Central memory CD4-positive, alpha-beta T cell (primary cell): ENCODE measurements at places on chromosomes 7 and 10.
A peak's percentile ranks its signal among the peaks of the same experiment; 100 is the strongest.

DNA sequence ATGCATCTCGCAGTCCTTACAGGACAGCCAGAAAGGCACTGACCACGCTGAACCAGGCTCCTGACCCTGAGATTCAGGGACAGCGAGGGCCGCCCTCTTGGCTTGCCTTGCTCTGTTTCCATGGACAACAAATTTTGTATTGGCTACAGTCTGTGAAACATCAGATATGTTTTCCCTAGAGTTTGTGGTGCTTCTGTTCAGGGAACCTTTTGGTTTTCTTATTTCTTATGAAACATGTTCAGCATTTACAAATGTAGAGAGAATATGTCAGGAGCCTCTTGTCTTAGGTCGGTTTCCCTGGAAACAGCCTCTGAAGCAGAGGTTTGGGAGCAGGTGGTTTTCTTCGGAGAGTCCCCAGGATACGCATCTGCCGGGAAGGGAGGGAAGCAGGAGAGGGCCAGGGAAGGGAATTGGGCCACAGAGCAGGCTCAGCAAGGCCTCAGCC lies 260.1 kb downstream of the CCDC3 start:
- no peak for DNase-seq

GRCh38 chr10:77301305-77301730 lies 336.3 kb downstream of the KCNMA1 start:
- no peak for DNase-seq

- peak; percentile 73 for DNase-seq
These were observed 167.1 kb upstream of the ADO start for GRCh38 chr10:62637249-62638061.

GRCh38 chr10:20768843-20769242 lies 128.3 kb downstream of the NEBL start:
- DNase-seq, result no peak

- DNase-seq, result no peak
These were observed 356.2 kb downstream of the GLRX3 start for GRCh38 chr10:130492266-130492934.

DNA sequence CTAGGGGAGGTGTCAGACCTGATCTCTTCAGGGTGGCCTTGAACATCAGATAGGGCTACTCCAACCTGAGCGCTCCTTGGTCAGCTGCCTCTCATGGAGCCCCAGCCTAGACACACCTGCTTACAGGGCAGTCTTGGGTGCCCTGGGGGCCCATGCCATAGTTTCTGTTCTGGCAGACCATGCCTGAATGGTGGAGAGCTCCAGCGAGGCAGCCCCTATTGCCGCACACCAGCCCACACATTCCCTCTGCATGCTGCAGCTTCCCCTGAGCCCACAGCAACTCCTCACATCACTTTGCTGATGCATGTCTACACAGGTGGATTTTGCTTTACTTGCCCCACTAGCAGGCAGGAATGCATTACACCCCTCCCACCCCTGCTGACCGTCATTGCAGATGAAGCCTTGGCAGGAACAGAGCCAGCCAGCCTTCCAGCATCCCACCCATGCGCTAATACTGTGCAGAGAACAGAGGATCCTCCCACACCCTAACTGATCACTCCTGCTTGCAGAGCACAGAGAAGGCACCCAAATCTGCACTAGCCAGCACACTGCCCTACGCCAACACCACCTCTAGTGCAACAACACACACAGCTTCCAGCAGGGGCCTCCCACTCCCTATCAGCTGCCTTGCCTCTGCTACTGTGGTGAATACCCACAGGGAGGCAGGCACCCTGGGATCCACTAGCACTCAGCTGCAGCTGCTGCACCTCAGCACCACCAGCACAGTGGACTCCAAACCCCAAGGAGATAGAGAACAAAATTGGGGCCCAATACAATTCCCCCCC lies 43.0 kb upstream of the GRM3 start:
- DNase-seq, result no peak

DNA sequence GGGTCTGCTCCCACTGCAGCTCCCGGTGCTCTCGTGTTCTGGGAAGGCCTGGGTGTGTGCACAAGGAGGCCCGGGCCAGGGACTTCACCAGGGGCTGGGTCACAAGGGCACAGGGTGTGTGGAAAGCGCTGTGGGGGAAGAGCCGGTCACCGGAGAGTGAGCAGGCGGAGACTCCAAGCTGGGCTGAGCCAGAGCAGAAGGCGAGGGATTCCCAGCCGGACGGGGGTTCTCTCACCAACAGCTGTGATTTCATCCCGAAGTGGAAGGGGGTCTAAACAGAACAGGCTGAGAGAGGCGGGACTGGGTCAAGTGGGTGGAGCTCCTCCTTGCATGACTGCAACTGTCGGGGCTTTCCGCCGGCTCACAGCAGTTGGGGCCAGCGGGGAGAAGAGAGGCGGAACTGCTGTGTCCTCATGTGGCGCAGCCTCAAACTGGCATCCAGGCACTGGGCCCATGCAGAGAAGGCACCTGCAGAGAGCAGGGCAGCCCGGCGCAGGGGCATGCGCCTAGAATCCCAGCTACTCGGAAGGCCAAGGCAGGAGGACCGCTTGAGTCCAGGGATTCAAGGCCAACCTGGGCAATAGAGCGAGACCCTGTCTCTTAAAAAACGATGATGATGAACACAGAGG lies 7.6 kb upstream of the ORAI2 start:
- DNase-seq, result peak; percentile 85

GRCh38 chr7:157693071-157693520 lies 356.3 kb downstream of the DNAJB6 start:
- DNase-seq, result no peak

DNA sequence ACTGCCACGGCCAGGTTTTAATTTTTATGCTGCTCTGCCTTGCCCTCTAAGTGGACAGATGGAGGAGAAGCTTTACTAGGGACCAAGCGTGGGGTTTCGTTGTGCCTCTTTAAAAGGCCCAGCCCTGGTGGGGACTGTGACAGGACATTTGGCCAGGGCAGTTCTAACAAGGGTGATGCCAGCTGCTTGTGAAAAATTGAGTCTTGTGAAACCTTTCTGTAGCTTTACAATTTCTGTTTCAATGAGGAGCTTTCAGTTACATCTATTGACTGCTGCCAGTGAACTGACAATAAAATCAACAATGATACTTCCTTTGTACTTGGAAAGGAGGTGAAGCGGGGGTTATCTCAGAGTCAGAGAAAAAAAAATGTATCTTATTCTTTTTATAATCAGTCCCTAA lies 233.1 kb upstream of the CSTF2T start:
- DNase-seq, result no peak

DNA sequence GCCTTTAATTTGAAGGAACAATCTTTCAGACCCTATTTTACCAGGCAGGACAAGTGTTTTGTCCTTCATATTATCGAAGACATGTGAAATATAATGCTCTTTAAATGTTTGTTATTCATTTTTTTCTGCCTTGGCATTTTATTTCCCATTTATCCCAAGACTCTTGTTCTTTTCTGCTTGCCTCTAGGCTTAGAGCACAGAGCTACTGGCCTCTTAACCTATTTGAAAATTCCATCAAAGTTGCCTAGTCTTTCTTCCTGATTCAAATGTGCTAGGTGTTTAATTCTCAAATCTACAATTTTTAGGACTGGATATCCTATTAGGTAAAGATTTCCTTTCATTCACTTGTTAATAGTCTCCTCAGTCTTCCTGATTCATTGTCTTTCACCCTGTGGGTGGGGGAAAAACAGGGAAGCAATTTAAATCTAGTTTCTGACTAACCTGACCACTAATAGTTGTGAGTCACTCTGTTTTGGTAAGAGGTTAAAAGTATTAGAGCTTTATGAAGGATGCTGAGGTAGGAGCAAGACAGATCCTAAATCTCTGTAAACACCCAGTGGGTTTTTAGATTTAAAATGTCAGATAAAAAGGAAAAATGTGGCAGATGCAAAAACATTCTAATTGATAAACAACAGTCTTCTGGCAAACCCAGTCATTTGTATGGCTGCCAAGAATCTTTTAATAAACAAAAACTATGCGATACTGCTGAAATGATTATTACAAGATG lies 1.5 kb downstream of the LIPK start:
- no peak for DNase-seq

DNA sequence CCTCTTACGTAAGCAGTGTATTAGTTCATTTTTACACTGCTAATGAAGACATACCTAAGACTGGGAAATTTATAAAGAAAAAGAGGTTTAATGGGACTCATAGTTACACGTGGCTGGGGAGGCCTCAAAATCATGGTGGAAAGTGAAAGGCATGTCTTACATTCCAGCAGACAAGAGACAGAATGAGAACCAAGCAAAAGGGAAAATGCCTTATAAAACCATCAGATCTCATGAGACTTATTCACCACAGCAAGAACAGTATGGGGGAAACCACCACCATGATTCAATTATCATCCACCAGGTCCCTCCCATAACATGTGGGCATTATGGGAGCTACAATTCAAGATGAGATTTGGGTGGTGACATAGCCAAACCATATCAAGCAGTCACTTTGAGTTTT lies 126.3 kb upstream of the CXCL12 start:
- no peak for DNase-seq

- DNase-seq, result no peak
These were observed 111.0 kb upstream of the ANTXRL start for GRCh38 chr10:46175831-46176230.
